Bronchial epithelial cell (primary cell): ENCODE measurements at places on chromosomes 13 and 19. TPM values are rescaled to one million over a fixed set of nuclear protein-coding genes. Genes with fewer than 3 reads are reported as not detected.

- no peak for DNase-seq
These were observed 6.5 kb downstream of the NCLN start for GRCh38 chr19:3192228-3192635.

GRCh38 chr19:46542428-46543230, 47.0 kb upstream of the PNMA8B start:
- peak; percentile 69 for DNase-seq

GRCh38 chr13:33150126-33150525, 133.9 kb downstream of the KL start:
- peak; percentile 42 for DNase-seq

DNA sequence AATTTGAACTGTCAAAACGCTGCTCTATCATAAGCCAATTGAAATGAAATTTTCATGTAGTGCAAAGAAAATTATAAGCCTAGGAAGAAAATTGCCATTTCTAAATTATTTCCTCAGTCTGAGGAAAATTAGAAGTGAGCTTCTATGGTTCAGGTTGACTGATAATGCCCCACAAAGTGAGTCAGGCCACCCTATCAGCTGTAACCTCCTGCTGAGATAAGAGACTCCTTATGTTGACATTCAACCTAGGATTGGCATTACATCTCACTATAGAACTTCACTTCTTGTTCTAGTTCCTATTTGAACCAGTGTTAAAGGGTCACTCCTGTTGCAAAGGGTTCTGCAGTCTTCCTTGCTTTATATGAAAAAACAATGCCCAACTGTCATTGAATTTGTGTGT, 32.6 kb upstream of the RFC3 start:
- DNase-seq = no peak

- no peak for DNase-seq
These were observed 48.0 kb upstream of the WASF3 start for GRCh38 chr13:26509491-26509890.

KLK3 gene
- total RNA-seq = not detected in 2 replicates

CPAMD8 gene
- 0.53 and 1.9 TPM in 2 replicates for total RNA-seq

CPB2 gene
- not detected in 2 replicates for total RNA-seq
